ENCODE measurements at places on chromosomes 11 and 22.
A peak's percentile ranks its signal among the peaks of the same experiment; 100 is the strongest.

DNA sequence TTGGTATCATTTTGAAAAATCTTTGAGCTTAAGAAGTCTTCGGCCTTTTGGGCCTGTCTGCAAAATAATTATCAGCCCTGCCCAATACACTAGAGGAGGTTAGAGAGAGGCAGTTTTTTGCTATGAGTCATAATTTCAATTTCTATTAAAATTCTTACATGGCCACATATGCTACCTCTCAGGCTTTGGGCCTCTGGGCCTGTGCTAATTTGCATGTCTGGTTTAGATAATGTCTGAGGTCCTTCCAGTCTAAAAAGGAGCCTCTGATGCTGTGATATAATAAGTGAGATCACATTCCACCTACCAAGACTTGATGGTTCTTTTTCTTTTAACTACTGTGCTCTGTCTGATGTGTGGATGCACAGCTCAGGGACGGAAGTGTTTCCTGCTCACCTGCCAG is 70.8 kb downstream of the KCNJ1 start:
- no peak for DNase-seq

DNA sequence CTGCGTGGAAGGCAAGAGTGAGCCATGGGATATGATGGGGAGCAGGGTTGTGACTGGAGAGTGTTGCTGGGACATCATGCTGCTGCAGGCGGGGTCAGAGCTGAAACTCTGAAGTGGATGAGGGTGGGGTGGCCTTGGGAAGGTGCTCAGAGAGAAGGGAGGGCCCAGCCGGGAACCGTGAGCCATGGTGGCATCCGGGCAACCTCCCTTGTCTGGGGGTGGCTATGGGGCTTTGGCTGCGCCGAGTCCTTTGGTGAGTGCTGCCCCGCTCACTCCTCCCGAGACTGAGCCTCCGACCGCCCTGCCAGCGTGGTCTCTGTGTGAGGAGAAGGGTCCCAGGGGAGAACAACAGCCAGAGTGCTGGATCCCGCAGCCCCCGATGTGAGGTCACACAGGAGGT is 632.0 kb downstream of the BRD1 start:
- no peak for DNase-seq

- no peak for DNase-seq
Measured at GRCh38 chr11:114448749-114449482, 9.6 kb downstream of the REXO2 start.

DNA sequence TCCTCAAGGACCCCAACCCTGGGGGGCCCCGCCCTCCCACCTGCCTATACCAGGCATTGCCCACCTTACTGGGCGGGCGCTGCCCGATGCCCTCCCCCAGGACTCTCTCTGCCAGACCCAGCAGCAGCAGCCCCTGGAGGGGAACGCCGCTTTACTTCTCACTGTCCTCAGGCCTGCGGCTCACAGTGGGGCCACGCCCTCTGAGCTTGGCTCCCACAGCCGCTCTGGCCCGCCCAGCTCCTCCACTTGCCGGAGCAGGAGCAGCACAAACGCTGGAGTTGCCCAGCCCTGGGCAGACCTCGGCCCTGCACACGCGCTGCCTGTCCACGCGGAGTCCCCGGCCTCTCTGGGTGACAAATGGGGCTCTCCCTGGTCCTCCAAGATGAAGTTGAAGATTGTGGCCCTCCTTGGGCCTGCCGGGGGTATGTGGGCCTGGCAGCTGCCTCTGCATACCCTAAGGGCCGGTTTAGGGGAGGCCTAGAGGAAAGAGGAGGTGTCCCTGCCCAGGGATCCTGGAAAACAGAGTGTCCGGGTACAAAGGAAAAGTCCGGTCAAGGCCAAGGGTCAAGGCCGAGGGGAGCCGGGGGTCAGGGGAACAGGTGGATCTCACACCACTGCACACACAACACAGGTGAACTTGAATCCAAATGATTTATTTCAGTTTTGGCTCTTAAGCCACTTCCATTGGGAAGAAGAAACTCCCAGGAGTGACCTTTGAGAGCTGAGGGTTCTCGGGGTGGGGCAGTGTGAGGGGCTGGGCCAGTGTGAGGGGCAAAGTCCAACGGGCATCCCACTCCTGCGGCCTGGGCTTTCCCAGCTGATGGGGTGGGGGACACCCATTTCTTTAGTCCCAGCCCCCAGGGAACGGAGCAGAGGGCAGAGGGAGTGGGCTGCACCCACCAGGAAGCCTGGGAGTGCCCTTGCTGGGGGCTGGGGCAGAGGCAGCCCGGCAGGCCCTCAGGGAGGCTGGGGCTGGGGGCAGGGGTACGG is 674 bp upstream of the BAIAP2L2 start:
- no peak for DNase-seq

- DNase-seq: no peak
Measured at GRCh38 chr22:45628515-45628914, 43.1 kb upstream of the ATXN10 start.

GRCh38 chr11:105829084-105829483 is 193.0 kb downstream of the MSANTD4 start:
- DNase-seq: no peak

DNA sequence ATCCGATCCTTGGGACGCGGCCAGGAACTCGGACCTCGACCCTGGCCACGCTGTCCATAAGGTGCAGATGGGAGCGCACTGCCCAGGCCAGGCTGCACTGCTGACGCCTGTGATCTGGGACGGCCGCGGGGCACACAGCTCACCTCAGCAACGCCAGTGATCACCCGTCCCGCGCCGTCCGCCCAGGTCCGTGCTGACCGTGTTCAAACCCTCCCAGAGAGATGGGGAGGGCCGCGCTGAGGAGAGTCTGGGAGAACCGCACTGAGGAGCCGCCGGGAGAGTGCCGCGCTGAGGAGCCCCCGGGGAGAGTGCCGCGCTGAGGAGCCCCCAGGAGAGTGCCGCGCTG is 636 bp downstream of the KCNQ1OT1 start:
- DNase-seq: no peak

- DNase-seq: peak; percentile 16
Measured at GRCh38 chr11:64609436-64610047, 18.5 kb downstream of the SLC22A12 start.

GRCh38 chr11:7500251-7500650 is 13.5 kb upstream of the PPFIBP2 start:
- no peak for DNase-seq

GRCh38 chr11:30879322-30880005 is 293.3 kb upstream of the MPPED2 start:
- DNase-seq: peak; percentile 50

GRCh38 chr22:26416670-26417276 is 12.3 kb upstream of the ASPHD2 start:
- no peak for DNase-seq

- DNase-seq: no peak
Measured at GRCh38 chr22:48682504-48682903, 1145.2 kb downstream of the BRD1 start.

DNA sequence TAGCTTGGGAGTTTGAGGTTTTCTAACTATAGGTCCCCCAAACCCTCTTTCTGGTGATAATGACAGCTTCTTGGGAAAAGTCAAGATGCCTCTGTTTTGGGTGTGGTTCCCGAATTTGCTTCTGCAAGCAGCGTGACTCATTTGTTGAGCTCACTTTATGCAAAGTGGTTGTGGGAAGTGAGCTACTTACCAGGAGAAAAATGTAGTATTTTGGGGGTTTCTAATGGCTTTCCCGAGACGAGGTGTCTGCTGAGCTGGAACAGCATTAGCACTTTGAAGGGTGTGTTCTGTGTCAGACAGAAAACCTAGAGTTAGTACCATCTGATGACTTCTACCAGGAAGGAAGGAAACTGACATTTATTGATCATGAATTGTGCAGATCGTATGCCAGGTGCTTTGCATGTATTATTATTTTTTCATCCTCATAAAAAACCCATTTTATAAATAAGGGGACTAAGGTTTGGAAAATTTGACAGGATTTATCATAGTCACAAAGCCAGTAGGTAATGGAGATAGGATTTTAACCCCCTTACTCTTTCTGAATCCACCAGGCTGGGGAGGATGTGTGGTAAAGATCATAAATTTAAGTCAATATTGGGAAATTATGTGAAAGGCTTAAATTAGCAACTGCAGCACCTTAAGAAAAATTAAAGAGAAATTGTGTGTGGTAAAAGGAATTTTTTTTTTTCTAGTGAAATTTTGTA is 108.8 kb upstream of the CD44 start:
- DNase-seq: no peak

- no peak for DNase-seq
Measured at GRCh38 chr11:95140397-95141033, 50.9 kb downstream of the ENDOD1 start.

- DNase-seq: no peak
Measured at GRCh38 chr22:42721045-42721434, 370 bp upstream of the A4GALT start.

- DNase-seq: peak; percentile 33
Measured at GRCh38 chr11:118076754-118077281, at the start of gene TMPRSS4. TMPRSS4 (plus strand) TSS chr11:118077078; CDS start chr11:118077303, 225 bp downstream.

DNA sequence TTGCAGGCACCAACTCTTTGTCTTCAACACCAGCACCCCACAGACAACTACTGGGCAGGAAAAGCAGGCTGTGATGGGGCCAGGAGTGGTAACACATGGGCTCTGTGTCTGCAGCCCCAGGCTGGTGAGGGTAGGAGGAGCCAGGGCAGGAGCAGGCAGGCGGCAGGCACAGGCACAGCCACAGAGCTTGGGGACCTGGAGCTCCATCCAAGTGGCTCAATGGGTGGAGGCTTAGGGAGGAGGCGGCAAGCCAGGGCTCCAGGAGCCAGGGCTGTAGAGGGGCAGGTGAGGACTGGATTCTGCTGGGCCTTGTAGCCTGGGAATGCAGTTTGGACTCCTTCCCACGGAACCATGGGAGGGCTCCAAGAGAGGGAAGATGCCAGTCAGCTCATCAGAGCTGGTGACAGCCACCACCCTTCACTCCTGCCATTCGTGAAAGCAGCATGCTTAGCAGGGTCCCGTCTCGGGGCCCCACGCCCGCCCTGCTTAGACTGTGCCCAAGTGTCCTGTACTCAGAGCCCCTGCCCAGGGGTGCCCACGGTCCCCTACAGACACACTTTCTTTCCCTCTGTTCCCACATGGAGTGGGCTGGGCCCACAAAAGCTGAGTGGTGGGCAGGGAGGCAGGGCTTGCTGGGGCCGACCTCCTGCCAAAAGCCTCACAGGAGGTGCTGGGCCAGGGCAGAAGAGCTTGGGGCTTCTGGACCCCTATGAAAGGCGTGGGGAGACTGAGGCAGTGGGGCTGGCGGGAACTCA is 12.4 kb downstream of the TTC38 start:
- DNase-seq: no peak

- peak; percentile 56 for DNase-seq
Measured at GRCh38 chr22:43826142-43827002, 14.3 kb upstream of the EFCAB6 start.

DNA sequence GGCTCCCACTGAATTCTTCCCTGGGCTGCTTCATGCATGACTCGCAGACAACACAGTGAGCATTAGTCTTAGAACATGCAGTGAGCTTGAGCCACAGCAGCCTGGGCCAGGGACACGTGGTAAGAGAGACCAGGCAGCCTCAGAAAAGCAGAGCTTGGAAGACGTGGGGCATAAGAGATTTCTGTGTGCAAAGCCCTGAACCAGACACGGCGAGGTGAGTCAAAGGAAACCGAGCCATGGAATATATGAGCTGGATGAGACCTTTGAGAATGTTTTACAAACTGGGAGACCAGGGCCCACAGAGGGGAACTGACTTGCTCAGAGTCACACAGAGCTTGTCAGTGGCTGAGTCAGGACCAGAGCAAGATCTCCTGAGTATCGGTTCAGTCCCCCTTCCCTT is 8.5 kb upstream of the FXYD6 start:
- no peak for DNase-seq

DNA sequence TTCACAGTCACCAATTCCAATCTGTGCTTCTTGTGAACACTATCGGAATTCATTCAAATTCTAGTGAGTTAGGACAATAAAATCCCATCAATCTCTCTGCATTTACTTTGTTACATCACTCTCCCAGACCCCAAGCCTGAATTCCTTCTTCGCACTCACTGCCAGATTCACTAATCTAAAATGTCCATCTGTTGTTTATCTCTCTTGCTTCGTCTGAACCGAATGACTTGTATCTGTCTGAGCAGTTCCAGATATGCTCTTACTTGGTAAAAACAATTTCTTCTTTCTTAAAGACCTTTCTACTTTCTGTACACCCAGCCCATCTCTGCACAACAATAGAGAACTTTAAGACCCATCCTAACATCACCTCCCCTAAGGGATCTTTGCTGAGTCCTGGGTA is 7.0 kb downstream of the MMP10 start:
- no peak for DNase-seq

DNA sequence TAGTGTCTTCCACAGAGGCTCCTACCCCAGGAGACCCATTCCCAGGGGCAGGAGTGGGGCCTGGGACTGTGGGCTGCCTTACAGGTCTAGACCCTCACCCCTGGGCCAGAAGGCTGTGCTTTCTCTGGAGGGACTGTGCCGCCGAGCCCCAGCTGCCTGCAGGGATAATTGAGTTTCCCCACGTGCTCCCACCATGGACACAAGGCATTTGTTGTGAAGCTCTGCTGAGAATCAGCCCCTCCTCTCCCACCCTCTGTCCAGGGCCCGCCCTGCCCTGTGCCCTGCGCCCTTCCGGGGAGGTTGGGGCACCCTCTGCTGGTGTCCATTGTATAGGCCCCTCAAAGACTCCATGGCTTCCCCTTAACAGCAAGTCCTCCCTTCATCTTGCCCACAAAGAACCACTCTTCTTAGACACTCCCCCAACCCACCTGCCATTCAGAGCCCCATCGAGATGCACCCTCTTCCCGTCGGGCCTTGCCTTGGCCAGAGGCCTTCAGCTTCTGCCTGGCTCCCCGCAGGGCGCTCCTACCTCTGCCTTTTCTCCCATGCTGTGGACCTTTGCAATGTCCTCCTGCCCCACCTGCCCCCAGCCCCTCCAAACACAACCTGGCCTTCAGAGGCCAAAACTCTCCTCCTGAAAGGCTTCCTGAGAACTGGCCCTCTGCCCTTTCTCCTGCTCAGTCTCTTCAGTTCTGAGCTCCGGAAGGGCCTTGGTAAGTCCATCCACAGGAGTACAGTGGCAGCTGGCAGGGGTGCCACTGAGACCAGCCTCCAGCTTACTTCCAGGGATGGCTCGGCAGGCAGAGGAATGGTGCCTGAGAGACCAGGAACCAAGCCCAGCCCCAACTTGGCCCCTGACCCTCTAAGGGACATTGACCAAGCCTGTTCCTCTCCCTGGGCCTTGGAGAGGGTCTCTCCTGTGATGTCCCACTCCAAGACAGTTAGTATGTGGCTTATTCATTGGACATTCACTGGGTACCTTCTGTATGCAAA is 22.4 kb downstream of the DUSP8 start:
- DNase-seq: no peak

GRCh38 chr11:93741882-93742226 is 382 bp downstream of the C11orf54 start:
- peak; percentile 71 for DNase-seq

GRCh38 chr22:38868886-38869381 is 3.1 kb downstream of the CBX6 start:
- peak; percentile 59 for DNase-seq

DNA sequence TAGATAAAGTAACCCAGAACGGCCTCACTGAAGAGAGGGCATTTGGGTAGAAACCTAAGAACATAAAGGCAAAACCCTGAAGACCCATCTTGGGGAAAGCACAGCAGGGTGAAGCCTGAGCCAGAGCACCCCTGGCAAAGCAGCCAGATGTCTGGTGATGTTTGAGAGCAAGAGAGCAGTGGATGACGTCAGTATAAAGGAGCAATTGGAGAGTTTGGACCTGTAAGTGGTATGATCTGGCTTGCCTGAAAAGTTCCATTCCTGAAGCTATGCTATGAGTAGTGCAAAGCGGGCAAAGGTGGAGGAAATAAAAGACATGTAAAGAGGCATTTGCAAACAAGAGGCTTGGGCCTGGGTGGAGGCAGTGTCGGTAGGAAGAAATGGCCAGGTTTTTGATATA is 167.8 kb downstream of the MSANTD4 start:
- no peak for DNase-seq

Data from NCI-H2171 treated with DMSO at 0.1 percent for 48 hours (cell line).